Activated CD8-positive, alpha-beta T cell treated with anti-CD3 and anti-CD28 coated beads for 36 hours (primary cell): ENCODE measurements at places on chromosomes 2 and 18. TPM values are rescaled to one million over a fixed set of nuclear protein-coding genes. Genes with fewer than 3 reads are reported as not detected.

- DNase-seq, result no peak
These were observed 540.6 kb downstream of the STK39 start for GRCh38 chr2:167706800-167707199.

GRCh38 chr18:47912794-47913585 lies 17.5 kb downstream of the SMAD2 start:
- peak; percentile 32 for DNase-seq

RUFY4 gene
- total RNA-seq, result 0.76 TPM

- no peak for DNase-seq
These were observed 79.0 kb downstream of the COLEC12 start for GRCh38 chr18:421247-422155.

GRCh38 chr2:97769711-97770110 lies 56.3 kb downstream of the ZAP70 start:
- no peak for DNase-seq

- no peak for DNase-seq
These were observed 11.2 kb upstream of the NEMP2 start for GRCh38 chr2:190545555-190546385.

DNA sequence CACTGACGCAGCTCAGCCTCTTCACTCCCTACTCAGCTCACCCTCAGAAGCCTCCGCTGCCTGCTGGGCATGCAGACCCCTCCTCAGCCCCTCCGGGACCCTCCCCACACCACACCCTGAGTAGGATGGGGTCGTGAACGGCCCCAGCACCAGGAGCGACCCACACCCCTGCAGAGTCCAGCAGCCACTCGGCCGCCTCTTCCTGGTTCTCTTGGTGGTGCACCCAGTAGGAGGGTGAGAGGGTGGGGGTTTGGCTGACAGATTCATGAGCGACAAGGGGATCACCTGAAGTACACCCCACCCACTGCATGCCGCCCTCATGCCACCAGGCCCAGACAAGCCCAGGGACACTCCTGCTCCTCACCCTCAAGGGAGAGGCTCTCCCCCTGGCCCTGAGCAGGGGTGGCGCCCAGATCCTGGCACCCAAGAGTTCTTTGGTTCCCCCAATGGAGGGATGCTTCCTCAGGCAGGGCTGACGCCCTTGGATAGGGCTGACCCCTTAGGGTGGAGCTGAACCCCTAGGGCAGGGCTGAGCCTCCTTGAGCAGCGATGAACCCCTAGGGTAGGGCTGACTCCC lies 76.6 kb upstream of the GPC1 start:
- DNase-seq, result no peak

DNA sequence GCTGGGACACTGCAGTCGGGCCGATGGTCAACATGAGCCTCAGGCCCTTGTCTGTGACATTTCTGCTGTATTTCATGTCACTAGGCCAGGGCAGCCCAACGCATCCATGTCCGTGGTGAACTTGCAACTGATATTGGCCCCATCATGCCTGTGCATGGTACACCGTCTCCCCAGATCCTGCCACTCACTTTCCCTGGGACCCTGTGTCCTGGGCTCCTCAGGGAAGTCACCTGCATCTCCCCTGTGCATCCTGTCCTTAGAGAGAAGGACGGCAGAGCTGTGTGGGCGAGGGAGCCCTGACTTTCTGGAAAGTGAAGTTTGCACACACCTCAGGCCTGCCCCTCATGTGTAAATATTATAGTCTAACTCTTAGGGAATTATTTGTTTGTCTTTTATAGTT lies 123.3 kb downstream of the ACKR3 start:
- DNase-seq, result no peak
